GM19239 (cell line): ENCODE measurements at places on chromosomes 2 and 18.

GRCh38 chr2:183937220-183937619 is 661.1 kb upstream of the ZNF804A start:
- no peak for DNase-seq

DNA sequence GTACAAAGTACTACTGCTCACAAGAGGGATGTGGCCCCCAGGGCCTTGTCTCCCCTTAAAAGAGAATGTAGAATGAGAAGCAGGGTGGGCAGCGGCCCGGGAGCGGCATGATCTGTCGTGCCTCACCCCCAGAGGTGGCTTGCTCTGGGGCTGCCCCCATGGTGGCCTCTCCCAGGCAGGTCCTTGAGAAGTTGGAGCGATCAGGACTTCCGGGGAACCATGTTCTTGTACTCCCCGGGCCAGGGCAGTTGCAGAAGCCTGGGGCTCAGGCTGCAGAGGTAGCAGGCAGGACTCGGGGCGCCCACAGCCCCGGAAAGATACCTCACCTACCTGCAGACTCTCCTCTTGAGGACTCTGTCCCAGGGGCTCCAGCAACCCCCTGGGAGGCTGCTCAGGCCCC is 62.6 kb downstream of the CYP26B1 start:
- no peak for DNase-seq

GRCh38 chr2:238053191-238053776 is 7.5 kb upstream of the SCLY start:
- DNase-seq: no peak

DNA sequence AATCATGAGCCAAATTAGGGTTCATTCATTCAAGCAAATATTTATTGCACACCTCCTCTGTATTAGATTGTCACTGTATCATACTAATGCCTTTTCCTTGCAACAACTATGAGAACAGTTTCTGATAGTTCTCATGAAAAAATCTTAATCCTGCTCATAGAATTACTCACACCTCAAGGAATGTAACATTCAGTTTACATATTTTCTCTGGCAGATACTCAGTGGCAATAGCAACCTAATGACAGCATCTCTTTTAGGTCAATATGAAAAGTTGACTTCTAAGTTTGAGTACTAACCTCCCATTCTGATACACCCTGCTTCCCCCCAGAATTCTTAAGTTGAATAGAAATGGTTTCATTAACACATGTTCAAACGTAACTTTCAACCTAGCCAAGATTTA is 132.0 kb downstream of the VWC2L start:
- no peak for DNase-seq

GRCh38 chr2:234165421-234165820 is 114.9 kb downstream of the SPP2 start:
- no peak for DNase-seq

DNA sequence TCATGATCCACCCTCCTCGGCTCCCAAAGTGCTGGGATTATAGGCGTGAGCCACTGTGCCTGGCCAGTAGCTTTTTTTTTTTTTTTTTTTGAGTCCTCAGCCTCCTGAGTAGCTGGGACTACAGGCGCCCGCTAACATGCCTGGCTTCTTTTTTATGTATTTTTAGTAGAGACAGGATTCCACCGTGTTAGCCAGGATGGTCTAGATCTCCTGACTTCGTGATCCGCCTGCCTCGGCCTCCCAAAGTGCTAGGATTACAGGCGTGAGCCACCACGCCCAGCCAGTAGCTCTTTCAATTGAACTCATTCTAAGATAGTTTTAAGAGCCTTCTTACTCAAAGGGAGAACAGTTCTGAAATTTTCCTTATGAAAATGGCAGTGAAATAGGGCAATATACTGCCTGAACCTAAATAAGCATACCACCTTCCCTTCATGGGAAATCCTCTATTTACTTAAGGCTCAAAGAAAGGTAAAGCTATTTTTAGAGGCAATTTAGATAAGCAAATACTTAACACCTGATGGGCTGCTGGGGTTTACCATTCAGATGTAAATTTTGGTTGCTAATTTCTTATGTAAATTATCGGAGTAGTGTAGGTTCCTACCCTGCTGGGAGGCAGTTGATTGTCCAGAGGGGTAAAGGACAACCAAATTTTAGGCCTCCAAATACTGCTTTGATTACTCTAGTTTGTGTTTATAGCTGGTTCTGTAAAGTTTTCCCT is 144.7 kb downstream of the GREB1L start:
- no peak for DNase-seq

DNA sequence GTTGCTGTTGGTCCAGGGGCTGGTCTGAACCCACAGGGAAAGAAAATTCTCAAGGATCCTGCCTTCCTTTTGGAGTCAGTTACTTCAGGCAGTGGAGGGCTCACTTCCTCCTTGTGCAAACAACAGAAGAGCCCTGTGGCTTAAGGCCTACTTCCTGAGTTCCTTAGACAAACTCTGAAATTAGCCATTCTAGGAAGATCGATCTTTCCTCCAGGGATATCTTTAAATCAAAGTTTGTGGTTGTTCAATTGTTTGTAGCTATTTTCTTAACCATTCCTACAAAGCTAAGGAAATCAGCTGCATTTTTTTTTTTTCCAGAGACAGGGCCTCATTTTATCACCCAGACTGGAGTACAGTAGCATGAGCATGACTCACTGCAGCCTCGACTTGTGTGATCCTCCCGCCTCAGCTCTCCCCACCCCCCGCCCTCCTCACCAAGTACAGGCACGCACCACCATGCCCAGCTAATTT is 156.0 kb downstream of the TANC1 start:
- no peak for DNase-seq

DNA sequence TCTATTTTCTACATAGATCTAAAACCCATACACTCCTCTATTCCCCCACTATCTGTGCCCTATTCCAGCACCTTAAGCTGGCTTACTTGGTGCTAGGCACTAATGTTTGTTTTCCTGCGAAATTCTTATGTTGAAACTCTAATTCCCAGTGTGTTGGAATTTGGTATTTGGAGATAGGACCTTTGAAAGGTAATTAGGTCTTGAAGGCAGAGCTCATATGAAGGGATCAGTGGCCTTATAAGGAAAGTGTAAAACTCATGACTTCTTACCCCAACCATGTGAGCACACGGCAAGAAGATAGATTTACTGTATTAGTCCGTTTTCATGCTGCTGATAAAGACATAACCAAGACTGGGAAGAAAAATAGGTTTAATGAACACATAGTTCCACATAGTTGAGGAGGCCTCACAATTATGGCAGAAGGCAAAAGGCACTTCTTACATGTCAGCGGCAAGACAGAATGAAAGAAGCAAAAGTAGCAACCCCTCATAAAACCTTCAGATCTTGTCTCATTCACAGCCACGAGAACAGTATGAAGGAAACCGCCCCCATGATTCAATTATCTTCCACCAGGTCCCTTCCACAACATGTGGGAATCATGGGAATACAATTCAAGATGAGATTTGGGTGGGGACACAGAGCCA is 10.5 kb upstream of the LRATD1 start:
- no peak for DNase-seq

- DNase-seq: no peak
These were observed 852.4 kb upstream of the ACVR2A start for GRCh38 chr2:146992466-146992865.

DNA sequence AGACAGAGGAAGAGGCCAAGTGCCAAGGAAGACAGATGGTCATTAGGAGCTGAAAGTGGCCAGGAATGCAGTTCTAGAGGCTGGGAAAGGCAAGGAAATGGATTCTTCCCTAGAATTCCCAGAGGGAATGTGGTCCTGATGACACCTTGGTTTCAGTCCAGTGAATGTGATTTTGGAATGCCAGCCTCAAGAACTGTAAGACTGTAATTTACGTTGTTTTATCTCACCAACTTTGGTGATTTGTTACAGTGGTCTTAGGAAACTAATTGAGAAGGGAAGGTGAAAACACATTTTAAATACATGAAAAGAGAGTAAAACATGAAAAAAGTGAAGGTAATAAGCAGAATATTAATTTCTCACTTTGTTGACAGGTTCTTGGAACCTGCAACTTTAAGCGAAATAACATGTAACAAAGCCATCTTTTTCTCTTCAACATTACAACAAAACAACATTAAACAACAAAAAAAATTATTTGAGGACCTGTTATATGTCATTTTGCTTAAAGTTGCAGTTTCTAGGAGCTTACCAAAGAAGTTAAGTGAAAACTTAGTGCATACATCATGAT is 370.2 kb downstream of the METTL4 start:
- DNase-seq: no peak

DNA sequence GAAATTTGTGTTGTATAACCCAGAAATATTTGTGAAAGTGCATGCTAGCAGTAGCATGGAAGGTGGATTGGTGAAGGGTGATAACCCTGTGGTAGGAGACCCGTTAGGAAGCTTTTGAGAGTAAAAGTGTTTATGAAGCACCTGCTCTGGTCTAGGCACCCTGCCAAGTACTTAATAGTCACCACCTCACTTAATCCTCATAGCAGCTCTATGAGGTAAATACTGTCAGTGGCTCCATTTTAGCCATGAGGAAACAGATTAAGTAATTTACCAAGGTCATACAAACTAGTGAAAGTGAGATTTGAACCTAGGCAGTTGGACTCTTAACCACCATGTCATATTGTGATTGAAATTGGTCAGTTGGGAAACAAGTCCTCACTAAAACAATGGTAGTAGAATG is 66.8 kb downstream of the TET3 start:
- DNase-seq: no peak

DNA sequence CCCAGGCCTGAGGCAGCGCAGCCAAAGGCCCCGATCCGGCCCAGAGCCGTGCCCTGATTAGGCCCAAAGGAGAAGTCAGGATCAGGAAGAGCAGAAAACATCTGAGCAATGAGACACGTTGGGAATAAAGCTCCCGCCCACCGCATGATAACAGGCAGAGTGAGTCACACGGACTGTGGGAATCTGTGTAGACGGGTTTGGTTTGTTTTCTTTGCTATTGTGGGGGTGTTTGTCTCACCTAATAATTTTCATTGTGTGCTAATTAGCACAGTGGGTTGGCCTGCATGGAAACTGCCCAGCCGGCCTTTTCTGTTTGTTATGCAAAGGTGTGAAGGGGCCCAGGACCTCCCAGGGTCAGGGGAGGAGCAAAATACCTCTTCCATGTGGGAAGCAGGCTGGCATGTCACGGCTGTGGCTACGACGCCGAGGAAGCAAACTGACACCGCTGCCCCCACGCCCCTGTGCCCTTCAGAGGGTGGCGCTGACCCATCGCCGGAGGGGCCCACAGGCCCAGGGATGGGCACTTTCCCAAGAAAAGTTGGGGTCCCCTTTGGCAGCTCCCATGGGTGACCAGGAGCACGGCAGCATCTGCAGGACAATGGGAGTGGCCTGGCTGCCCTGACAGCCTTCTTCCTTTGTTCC is 68.4 kb upstream of the CTDP1 start:
- no peak for DNase-seq

DNA sequence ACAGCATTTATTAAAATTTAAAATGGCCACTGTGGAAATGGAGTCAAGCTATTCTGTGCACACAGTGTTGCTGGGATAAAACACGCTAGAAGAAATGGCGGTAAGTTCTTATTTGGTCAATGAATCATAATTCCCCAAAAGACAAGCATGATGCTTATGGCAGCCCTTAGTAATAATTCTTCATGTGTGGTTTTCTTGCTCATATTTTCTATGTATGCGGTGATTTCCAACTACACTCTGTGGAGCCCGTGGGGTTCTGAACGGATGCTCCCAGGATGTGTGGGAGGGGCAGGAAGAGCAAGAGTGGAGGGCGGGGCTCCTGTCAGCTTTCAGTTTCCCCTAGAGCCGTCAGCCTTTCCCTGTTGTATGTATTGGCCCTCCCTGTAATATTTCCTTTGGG is 91.7 kb upstream of the RMDN2 start:
- no peak for DNase-seq

- DNase-seq: no peak
These were observed 401.3 kb upstream of the PIK3C3 start for GRCh38 chr18:41553716-41554115.

DNA sequence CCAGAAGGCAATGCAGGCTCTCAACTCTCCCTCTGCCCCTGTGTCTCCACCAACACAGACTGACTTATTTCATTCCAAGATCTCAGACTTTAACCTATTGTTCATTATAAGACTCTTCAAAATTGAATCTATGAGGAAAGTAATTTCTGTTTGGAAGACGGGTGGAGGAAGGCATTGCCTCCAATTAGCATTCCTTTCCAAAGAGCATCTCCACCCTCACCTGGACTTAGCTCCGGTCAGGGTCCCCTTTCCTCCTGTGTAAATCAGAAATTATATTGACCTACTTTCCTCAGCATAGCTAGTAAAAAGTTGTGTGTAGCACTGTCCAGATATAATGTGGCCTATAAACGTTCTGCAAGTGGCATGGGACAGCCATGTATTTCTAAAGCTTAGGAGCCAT is 230.4 kb upstream of the ACVR2A start:
- no peak for DNase-seq

DNA sequence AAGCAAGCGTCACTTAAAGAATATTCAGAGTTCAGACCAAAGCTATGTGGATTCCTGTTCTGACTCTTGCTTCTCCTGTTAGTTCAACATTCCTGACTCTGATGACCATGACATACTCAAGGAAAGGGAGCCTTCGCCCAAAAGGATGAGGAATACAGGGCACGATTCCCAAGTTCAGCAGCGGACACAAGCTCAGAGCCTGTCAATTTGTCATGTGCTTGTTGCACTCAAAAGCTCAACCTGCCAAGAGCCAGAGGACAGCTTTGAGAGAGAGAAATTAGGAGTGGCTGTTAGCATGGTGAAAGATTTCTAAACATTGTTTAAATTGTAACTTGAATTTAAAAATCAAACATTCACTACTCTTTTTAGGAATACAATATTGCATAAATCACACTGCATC is 33.3 kb downstream of the APLF start:
- no peak for DNase-seq

GRCh38 chr18:23196119-23197007 is 61.1 kb downstream of the CABLES1 start:
- DNase-seq: no peak

- DNase-seq: no peak
These were observed 45.6 kb upstream of the ARHGAP15 start for GRCh38 chr2:143083636-143084035.
